ENCODE measurements at places on chromosomes 2 and 18. TPM values are rescaled to one million over a fixed set of nuclear protein-coding genes. Genes with fewer than 3 reads are reported as not detected.

GRCh38 chr2:235113854-235114253 lies 162.0 kb downstream of the SH3BP4 start:
- no peak for DNase-seq
- H3K27ac ChIP-seq, result no peak overlapping the region
- no peaks in the 10 kb centered on the region for H3K36me3 ChIP-seq
- H3K4me1 ChIP-seq, result no peaks in the 10 kb centered on the region
- H3K4me3 ChIP-seq, result no peak overlapping the region

DNA sequence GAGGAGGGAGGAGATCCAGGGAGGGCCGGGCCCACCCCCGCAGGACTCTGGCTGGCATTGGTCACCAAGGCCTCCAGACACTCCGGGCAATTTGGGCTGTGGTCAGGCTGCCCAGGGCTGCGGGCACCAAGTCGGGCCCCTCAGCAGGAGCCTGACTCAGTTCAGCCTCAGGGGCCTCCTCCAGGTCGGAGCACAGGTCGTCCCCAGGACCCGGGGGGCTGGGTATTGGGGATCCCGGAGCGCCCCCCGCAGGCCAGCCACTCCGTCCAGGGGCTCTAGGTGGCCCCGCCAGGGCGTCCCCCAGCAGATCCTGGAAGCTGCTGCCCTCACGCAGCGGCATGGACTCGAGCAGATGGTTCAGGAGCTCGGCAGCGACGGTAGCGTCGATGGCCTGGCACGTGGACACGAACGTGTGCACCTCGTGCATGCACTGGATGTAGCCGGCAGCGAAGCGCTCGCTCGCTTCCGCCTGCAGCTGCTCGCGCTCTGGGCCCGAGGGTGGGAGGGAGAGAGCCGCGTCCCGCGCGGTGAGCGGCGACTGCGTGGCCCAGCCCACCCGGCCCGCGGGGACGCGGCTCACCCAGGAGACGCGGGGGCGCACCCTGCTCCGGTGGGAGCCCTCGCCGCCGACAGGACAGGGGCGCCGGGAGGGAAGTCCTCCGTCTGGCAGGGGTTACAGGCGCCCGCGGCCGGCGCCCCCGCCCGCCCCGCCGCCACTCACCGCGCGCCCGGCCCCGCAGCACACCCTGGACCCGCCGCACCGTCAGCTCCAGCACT lies 884 bp downstream of the HES6 start:
- DNase-seq, result peak; percentile 23
- peaks cover 13% of the 10 kb centered on the region for H3K27me3 ChIP-seq
- no peaks in the 10 kb centered on the region for H3K36me3 ChIP-seq
- H3K27ac ChIP-seq, result no peak overlapping the region
- peak overlapping the region; percentile 20 for H3K4me3 ChIP-seq

DNA sequence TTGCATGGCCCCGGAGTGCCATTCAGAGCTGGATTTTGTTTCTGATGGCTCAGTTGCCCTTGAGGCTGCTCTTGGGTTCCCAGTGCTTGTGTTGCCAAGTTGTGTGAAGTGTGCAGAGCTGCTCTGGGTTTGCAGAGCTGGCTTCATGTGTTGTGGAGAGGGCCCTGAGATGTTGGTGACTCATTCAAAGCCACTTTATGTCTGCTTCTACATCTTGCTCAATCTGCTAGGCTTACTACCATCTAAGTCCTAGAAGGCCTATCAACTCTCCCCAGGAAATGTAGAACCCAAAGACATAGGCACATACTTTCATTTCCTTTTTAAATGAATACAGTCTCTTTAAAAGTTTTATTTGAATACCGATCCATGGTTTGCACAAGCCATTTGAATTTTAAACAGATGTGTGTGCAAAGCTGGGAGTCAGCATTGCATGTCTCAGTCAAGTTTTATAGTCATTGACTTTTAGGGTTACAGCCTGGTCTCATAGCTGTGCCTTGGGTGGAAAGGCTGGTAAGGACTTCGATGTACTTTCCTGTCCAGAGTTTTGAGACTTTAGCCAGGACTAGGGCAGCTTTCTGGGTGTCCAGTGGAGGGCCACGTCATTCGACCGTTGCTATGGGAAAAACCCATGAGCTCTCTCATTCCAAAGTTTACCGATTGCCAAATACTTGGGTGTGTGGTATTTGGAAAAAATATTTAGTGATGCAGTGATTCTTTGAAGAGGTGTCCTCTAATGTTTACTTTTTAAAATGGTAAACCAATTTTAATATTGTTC lies 105.0 kb downstream of the LTBP1 start:
- H3K4me3 ChIP-seq, result no peak overlapping the region
- no peaks in the 10 kb centered on the region for H3K27me3 ChIP-seq
- H3K4me1 ChIP-seq, result no peaks in the 10 kb centered on the region
- no peak overlapping the region for H3K27ac ChIP-seq

DNA sequence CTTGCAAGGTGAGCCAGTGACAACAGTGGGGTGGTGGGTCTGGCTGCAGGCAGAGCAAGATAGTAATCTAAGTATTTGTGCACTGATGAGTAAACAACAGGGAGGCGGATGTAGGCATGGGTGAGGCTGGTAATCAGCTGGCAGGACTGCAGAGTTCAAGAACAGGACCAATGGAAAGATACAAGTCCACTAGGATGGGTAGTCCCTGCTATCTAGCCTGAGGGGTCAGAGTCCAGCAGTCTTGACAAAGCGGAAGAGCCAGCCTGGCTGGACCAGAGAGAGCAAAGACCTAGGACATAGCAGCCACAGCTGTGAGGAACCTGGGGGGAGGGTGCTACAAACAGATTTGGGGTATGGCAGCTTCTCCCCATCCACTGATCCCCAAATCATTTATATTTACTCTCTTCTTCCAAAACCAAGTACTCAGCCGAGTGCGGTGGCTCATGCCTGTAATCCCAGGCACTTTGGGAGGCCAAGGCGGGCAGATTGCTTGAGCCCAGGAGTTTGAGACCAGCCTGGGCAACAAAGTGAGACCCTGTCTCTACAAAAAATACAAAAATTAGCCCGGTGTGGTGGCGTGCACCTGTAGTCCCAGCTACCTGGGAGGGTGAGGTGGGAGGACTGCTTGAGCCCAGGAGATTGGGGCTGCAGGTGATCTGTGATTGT lies 25.9 kb downstream of the VIL1 start:
- DNase-seq, result no peak
- no peak overlapping the region for H3K27ac ChIP-seq
- peaks cover 12% of the 10 kb centered on the region for H3K36me3 ChIP-seq
- no peaks in the 10 kb centered on the region for H3K4me1 ChIP-seq

GPR45 gene
- not detected for total RNA-seq

DNA sequence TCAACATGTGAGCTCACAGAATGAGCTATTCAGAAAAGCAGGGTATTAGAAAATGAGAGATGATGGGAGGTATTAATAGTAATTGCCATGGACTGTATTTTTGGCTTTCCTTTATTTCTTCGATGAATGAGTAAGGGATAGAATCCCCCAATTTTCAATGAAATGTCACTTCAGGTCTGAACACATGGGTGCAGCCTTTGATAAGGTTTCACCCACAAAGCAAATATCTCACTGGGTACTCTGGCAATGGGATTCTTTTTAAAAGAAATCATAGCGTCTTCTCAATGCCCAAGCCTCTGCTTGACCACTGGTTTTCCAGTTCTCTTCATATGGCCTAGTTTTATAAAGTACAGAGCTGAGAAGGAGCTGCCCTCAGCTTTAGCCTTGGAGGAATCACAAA lies 610.5 kb upstream of the FANCL start:
- H3K27me3 ChIP-seq, result no peaks in the 10 kb centered on the region
- H3K27ac ChIP-seq, result no peak overlapping the region
- DNase-seq, result no peak
- no peak overlapping the region for H3K4me3 ChIP-seq

INHA gene
- not detected for total RNA-seq

- no peaks in the 10 kb centered on the region for H3K27me3 ChIP-seq
- no peak overlapping the region for H3K27ac ChIP-seq
- no peak overlapping the region for H3K4me3 ChIP-seq
- H3K36me3 ChIP-seq, result no peaks in the 10 kb centered on the region
Observed at GRCh38 chr18:5944448-5944847, 49.1 kb upstream of the TMEM200C start.

GRCh38 chr2:106537047-106537446 lies 49.9 kb downstream of the CD8B2 start:
- H3K27me3 ChIP-seq, result peaks cover 7% of the 10 kb centered on the region
- no peak for DNase-seq
- H3K36me3 ChIP-seq, result no peaks in the 10 kb centered on the region
- H3K27ac ChIP-seq, result no peak overlapping the region
- H3K4me1 ChIP-seq, result no peaks in the 10 kb centered on the region

SERPINB10 gene
- total RNA-seq, result not detected

ZNF532 gene
- total RNA-seq, result 9.9 TPM

DNA sequence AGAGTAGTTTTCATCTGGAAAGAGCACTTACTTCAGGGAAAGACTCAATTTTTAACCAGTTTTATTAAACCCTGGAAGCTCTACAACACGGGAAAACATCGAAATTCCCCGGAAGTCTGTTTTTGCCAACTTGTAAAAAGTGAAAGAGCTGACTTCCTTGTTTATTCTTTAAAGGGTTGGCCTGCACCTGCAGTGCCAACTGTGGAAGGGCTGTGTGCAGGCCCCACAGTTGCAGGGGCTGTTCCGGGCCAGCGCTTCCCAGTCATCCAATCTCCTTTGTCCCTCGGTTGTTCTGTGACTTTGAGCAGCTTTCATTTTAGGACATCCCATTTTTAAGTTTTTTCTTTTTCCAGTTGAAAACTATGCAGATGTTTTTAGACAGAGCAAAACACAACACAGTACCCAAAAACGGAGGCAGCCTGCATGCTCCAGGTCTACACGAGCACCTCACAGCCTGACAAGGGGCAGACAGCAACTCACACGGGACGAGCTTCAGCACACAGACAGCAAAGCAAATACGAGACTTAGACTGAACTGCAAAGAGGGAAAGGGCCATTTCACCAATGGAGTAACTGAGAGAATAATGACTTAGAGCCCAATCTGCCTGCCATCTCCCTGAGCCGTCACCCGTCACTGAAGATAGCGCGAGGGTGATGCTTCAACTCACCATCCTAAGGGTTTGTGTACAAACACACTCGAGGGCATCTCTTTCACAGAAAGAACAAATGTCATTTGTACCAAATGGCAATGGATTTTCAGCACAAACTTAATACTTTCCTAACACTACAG lies 70.6 kb downstream of the EMILIN2 start:
- H3K36me3 ChIP-seq, result peaks cover 92% of the 10 kb centered on the region
- no peaks in the 10 kb centered on the region for H3K27me3 ChIP-seq
- H3K27ac ChIP-seq, result peak overlapping the region; percentile 20
- DNase-seq, result no peak
- no peak overlapping the region for H3K4me3 ChIP-seq

- H3K36me3 ChIP-seq, result no peaks in the 10 kb centered on the region
- no peaks in the 10 kb centered on the region for H3K4me1 ChIP-seq
- no peaks in the 10 kb centered on the region for H3K27me3 ChIP-seq
- no peak overlapping the region for H3K4me3 ChIP-seq
- no peak overlapping the region for H3K27ac ChIP-seq
Observed at GRCh38 chr2:112605926-112606325, 21.5 kb downstream of the CHCHD5 start.

DNA sequence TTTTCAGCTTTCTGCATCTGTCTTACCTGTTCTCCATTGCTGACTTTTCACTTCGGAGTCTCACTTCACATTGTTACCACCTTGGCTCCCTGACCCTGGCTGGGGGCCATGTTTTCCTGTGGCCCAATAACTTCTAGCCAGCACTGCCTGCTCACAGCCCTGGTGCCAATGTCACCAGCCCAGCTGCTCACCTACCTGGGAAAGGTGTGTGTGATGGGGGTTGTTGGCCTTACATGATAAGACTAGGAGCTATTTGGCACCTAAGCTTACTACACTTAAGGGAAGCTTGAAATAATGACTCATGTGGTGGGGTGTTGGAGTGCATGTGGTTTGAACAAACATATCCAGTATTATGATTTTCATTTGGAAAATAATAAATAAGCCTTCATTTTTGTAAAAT lies 37.5 kb upstream of the PGAP1 start:
- no peaks in the 10 kb centered on the region for H3K4me1 ChIP-seq
- H3K36me3 ChIP-seq, result no peaks in the 10 kb centered on the region
- no peak overlapping the region for H3K27ac ChIP-seq

MC2R gene
- total RNA-seq, result not detected

SCN2A gene
- total RNA-seq, result not detected

DNA sequence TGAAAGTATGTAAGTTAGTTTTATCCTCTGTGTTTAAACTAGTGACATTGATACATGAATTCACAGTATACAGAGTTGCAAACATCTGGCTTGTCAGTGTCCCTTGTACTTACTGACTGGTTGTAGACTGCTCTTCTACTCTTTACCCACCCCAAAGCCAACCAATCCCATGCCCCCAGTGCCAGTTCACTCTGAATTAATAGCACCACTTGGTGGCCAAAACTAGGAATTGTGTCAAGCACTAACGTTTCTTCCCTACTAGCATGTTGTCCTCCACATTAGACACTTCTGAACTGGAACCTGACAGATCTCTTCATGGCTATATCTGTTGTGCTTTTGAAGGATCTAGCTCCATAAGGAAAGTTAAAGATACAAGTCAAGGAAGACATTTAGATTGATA lies 27.2 kb upstream of the OTX1 start:
- H3K4me3 ChIP-seq, result no peak overlapping the region
- DNase-seq, result no peak
- no peak overlapping the region for H3K27ac ChIP-seq
- no peaks in the 10 kb centered on the region for H3K4me1 ChIP-seq
- H3K27me3 ChIP-seq, result no peaks in the 10 kb centered on the region
- H3K36me3 ChIP-seq, result peaks cover 5% of the 10 kb centered on the region

DNA sequence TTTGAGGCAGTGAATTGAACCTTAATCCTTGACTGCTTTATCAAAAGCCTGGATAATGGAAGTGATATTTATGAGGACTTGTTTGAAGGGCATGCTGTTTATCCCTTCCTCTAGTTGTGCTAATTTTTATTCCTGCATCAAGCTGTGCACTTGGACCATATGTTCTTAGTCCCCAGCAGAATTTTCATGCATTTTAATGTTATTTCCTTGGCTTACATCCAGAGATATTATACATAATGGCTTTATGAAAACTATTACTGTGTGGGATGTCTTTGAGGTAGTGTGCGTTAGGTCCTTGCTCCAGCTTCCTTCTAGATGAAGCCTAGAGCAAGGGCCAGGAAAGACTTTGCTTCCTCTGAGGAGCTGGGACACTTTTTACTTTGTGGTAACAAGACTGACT lies 378.4 kb downstream of the LPIN1 start:
- H3K27me3 ChIP-seq, result no peaks in the 10 kb centered on the region
- H3K4me1 ChIP-seq, result peaks cover 35% of the 10 kb centered on the region
- no peak overlapping the region for H3K4me3 ChIP-seq

DNA sequence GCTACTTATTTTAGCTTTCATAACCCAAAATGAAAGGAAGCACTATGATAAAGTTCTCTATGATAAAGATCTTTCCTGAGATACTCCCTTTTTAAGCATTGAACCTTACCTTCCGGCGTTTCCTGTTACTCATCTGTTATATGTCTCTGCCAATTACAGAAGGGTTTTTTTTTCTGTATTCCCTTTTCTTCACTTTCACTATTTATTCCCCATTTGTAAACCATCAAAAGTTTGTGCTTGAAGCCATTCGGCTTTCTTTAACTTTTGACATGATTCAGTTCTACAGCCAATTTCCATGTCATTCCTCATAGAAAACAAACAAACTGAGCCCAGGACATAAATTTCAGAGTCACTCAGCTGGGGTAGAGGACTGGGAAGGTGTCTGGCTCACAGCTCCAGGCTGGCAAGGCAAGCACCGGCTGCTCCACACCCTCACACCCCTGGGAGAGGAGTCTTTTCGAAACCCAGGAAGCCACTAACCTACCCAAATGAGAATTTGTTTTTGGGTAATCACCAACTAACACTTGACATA lies 429.4 kb upstream of the TRIB2 start:
- no peaks in the 10 kb centered on the region for H3K36me3 ChIP-seq
- H3K4me1 ChIP-seq, result peaks cover 8% of the 10 kb centered on the region
- no peaks in the 10 kb centered on the region for H3K27me3 ChIP-seq
- no peak for DNase-seq

Measured in CD4-positive, alpha-beta T cell (primary cell).